SHP77 treated with DMSO at 0.1 percent for 48 hours (cell line): ENCODE measurements at places on chromosomes 1 and 21.

GRCh38 chr1:230542054-230542453 is 100.2 kb upstream of the COG2 start:
- no peak for DNase-seq

GRCh38 chr21:31403596-31404333 is 59.7 kb upstream of the TIAM1 start:
- no peak for DNase-seq

DNA sequence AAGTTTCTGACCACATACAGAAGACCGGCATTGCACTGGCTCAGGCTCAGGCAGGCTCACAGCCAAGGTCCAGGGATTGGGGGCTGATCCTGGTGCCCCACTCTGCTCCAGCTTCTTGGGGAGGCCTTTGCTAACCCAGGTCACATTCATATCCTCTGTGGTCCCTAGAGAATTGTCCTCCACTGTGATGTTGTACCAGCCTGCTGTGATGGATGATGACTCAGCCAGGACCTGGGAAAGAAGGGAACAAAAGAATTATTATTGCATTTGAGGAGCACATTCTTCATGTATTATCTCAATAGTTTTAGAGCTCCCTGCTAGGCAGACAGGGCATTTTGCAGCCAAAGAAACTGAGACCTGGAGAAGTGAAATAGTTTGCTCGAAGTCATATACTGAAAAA is 114.3 kb upstream of the ETV3 start:
- no peak for DNase-seq

DNA sequence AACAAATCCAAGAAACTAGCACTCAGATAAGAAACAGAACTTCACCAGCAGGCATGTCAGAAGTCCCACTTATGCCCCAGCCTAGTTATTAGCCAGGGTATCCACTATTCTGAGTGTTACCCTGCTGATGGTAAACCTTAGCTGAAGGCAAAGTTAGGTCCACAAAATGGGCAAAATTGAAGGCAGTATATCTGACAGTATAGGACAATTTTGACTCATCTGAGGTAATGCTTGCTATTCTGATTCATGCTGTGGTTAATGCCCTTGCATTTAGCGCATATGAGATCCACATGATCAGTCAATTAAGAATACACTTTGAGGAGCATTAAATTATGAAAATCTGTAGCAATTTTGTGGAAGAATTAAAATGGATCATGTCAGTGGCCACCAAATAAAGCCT is 15.1 kb downstream of the IFI44 start:
- DNase-seq: no peak

GRCh38 chr1:212513586-212513985 is 80.9 kb downstream of the NENF start:
- no peak for DNase-seq

GRCh38 chr1:235077571-235078479 is 50.8 kb downstream of the TOMM20 start:
- no peak for DNase-seq

- DNase-seq: no peak
Measured at GRCh38 chr1:90411185-90411584, 305.9 kb downstream of the BARHL2 start.

DNA sequence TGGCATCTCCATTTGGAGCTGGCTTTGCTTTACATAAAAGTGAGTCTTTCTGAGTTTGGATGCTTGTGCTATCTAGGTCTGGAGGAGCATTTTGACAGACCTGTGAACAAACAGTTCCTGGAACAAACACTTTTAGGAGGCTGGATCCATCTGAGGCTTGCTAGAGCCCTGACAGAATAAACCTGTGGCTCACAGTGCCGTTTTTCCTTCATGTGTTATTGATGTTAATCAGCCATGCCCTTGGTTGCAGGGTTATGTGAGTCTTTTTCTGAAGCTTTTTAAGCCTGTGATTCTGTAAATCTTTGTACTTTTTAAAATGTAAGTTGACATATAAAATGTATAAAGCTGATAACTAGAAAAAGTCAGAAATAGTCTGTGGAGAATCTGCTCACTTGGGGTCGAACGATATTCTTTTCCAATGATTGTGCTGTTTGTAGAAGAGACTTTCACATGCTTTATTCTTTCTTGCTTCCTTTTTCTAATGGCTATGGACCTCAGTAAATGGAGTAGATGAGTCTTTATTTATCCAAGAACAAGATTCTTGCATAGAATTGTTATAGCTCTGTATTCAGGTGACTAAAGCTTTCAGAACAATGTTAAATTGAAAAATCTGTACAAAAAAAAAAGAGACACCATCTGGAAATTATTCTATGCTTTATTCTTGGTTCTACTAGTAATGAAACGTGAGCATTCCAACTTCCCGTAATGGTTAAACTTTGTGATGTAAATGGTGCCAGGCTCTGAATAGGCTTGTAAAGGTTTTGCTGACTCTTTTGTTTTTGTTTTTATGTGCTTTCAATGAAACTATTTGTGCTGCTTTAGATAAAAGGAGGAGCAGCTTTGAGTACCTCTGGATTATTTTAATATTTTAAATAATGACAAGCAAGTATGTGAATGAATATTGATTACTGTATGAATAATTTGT is 53.7 kb downstream of the CACHD1 start:
- no peak for DNase-seq

- no peak for DNase-seq
Measured at GRCh38 chr1:246265481-246265880, 241.6 kb downstream of the SMYD3 start.

- DNase-seq: no peak
Measured at GRCh38 chr1:234920136-234920842, 208.3 kb downstream of the TOMM20 start.

- DNase-seq: no peak
Measured at GRCh38 chr1:55244476-55245099, 29.4 kb upstream of the USP24 start.

- DNase-seq: no peak
Measured at GRCh38 chr21:45935628-45936027, 45.9 kb upstream of the COL6A1 start.
